ENCODE measurements at places on chromosomes 5 and 9.

GRCh38 chr9:9341203-9341602, 1271.6 kb downstream of the PTPRD start:
- DNase-seq = no peak

DNA sequence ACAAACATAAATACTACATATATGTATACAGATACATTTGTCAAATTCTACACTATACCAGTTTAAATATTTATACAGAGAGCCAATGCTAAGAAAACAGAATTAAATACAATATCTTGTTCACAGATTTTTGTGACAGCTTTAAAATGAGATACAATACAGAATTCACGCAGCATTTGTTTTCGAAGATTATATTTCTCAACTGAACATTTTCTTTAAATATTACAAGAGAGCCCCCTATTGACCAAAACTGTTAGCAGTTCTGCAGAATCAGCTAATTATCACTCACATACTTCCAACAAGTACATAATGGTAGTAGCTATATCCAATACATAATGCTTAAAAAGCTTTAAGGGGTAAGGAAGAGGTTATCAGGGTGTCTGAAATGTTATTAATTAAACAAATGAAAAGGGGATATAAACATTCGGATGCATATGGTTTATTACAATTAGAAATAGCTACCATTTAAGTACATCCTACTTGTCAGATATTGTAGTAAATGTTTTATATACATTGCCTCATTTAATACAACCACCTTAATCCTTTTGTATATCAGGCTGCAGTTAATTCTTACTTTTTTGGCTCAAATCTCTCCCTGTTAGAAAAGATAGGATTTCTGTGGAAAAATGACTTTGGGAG, 31.7 kb downstream of the ZDHHC21 start:
- DNase-seq = no peak

DNA sequence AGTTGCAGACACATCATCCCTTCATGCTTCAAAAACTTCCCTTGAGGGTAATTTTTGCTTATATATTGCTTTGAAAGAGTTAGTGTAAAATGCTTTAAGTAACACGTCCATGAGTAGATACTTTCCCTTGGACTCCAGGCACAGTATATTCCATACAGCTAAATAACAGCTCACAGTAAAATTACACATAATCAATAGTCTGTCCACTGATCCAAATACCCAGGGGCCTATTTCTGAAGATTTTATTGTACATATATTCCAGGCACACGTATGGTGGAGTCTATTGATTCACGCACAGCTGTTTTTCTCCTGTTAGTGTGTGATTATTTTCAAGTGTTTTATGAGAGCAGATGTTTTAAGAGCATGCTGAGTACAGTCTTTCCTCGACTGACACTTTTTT, 223.7 kb upstream of the GRAMD2B start:
- DNase-seq = no peak

- no peak for DNase-seq
Observed at GRCh38 chr5:4182144-4182543, 586.5 kb downstream of the IRX1 start.

DNA sequence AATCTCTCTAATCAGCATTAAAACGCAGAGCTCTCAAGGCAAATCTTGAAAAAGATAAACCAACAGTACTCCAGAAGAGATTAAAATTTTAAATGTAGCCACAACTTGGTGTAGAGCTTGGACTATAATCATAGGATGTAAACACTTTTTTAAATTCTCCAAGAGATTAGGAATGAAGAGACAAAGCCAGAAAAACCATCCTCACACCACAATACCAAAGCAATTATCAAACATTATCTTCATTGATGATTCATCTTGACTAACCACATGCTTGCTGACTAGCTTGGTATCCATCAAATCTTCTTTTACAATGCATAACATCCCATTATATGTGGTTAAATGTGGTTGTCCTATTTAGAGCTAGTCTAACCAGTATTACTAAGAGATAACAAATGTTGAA, 815.1 kb downstream of the TLE1 start:
- no peak for DNase-seq

GRCh38 chr5:131491749-131492148, 143.3 kb downstream of the RAPGEF6 start:
- no peak for DNase-seq

DNA sequence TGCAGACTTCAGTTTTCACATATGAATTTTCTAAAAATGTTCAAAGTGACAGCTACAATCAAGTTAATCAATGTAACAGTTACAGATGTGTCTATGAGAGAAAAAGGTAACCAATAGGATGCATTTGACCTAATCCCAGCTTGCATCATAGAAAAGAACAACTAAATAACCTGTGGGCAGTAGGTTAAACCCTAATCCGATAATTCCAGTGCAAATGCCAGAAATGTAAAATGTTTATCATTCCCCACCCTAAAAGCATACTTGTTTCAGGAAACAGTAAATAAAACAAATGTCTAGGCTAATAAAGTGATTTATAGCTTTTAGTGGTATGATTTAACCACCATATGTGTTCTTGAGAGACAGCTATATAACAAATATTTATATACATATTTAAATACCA, 592.6 kb downstream of the PRELID2 start:
- no peak for DNase-seq

DNA sequence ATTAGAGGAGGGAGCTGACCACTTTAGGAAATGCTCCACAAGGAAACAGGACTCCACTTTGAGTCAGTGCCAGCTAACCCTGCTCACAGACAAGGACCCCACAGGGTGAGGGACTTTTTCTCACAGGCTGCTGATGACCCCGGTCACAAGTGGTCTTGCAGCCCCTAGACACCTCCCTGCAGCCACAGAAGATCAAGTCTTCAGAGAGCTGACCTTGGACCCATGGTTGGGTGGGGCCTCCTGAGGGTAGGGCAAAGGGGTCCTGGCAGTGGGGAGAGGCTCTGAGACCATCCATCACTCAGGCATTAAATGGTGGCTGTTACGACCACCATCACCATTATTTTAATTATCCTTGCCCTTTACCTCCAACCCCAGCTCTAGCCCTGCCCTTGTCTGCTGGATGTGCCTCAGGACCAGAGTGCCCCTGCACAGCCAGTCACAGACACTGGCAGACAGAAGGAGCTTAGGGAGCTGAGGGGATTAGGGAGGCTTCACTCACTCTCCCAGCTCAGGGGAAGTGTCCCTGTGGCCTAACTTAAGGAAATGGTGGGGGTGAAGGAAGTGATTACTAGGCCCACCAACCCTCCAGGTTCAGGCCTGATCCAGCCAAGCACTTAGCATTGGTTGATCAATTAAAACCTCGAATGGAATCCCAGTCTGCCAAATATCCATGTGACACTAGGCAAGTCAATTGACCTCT, 1.6 kb downstream of the ACSL6 start:
- no peak for DNase-seq

DNA sequence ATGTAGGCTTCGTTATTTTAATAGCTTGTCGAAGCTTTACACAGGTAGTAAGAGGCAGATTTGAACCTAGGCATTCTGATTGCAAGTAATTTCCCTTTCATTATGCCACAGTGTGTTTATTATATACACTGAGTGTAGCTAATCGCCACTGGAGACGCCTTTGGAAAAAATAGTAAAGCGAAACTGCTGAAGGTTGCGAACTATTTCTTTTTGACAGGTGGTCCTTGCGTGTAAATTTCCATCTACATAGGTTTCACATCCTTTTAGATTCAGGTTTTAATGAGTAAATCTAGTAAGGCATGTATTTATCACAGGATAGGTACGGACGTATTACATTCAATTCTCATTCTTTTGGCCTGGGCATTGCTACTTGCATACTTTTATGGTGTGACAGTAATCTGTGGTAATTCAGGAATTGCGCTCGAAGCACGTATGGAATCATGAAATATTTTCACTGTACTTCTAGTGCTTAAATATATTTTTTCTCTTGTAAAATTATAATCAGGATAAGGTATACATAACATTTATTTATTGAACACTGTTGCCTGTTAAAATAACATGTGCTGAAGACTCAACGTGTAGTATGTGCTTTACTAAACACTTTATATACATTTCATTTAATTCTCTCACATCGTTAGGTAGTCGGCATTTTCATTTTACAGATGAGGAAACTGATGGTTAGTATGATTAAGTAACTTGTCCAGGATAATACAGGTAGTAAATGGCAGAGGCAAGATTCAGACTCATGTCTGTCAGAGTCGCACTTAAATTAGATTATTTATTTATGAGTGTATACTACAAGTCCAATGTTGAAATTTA, 1.8 kb downstream of the MARCHF6 start:
- no peak for DNase-seq

DNA sequence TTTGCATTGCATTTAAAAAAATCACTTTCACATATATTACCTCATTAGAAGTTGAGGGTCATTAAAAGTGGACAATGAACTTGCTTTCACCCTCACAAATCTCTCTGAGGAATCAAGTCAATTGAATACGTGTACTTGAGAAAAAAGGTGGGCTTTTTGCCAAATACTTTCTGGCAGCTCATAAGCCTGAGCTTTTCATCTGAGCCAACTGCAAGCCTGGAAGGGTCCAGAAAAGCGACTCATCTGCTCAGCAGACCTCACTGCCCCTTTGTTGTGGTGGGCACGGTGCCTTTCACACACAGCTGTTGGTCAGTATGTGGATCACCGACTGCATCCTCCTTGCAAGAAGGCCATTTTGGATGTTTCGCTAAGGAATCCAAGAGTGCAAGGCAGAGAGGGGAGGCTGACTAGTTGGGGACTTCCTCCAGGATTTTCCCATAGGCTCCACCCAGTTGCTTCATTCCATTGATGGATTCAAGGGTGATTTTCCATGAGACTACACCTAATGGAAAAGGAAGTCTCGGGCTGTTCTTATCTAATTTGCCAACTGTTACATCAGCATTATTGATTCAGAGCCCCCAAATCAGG, 564.7 kb downstream of the PDE4D start:
- no peak for DNase-seq

DNA sequence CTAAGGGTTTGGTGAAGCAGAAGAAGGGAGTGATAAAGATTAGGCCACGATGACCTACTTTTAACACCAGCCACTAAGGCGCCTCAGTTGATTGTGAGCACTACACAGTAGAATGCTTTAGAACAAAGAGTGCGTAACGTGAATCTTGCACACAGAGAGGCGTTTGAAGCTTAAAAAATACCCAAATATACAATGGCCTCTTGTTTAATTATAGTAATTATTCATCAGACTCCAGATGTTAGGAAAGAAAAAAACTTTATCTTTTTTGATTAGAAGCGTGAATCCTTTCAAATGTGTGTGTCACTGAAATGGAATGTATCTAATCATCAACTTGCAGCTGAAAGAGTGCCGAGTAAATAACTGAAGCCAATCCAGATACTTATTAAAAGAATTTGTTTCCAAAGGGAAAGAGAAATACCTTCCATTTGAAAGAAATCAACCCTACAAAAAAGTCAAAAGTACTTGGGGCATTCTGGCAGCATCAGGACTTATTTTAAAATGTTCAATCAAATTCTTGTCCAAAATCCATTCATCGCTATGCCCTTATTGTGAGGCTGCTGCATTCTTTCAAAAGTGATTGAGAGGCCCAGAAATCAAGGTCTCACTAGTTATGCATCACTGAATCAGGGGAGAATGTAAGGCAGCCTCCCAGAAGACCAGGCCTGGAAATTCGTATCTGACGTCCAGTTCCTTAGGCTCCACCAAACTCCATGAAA, 337.5 kb downstream of the ZNF608 start:
- no peak for DNase-seq

DNA sequence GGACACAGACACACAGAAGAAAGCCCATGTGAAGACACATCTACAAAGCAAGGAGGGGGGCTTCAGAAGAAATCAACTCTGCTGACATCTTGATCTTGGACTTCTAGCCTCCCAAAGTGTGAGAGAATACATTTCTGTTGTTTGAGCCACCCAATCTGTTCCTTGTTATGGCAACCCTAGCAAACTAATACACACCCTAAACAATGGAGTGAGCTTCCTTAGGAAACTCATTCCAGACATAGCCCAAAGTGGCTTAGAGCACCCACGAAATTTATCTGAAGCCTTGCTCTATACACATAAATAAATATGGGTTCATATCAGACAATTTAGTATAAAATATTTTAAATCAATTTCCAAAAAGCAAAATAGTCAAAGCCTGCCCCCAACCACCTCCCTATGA, 7.6 kb upstream of the TBC1D2 start:
- no peak for DNase-seq

- no peak for DNase-seq
Observed at GRCh38 chr5:176366232-176366894, 1.1 kb downstream of the ARL10 start.

- DNase-seq = no peak
Observed at GRCh38 chr9:36559036-36559695, 13.5 kb upstream of the MELK start.

GRCh38 chr5:179121667-179122111, 61.5 kb downstream of the ZNF354C start:
- DNase-seq = no peak

DNA sequence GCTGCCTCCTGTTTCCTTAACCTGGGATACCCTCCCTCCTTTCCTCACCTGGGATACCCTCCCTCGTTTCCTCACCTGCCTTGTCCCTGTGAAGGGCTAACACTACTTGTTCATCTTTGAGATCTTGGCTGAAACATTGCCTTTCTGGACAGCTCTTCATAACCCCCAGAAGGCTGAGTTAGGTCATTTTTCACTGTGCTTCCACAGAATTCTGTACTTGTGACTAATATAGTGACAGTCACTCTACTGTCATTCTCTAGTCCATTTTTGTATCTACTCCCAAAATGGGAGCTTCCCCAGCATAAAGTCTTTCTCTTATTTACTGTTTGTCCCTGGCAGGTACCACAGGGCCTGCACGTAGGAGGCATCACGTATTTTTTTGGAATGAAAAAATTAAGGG, 21.5 kb upstream of the DAB2 start:
- DNase-seq = no peak

GRCh38 chr9:105238302-105238701, 6.1 kb upstream of the SLC44A1 start:
- DNase-seq = no peak

- DNase-seq = no peak
Observed at GRCh38 chr5:132427281-132428146, 58.0 kb downstream of the SLC22A5 start.

DNA sequence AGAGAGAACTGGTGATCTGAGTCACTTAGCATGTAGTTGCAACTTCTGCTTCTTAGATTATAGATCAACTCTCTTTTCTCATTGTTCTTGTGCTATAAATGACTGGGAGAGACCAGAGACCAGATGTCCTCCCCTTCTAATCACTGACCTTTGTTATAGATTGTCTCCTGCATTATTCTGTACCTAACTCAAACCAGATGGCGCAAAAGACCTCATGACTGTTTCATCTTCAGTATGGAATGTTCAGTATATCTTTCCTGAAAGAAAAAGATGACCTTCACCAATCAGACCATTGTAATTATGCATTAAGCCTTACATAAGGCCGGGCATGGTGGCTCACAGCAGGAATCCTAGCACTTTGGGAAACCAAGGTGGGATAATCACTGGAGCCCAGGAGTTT, 30.5 kb upstream of the ADAM19 start:
- DNase-seq = no peak
